ENCODE measurements at places on chromosomes 16 and 17. TPM values are rescaled to one million over a fixed set of nuclear protein-coding genes. Genes with fewer than 3 reads are reported as not detected.

Gene G6PC1
- total RNA-seq = not detected

Gene LPO
- total RNA-seq = not detected

Gene TCF25
- total RNA-seq = 187 TPM

Gene UBE2Z
- total RNA-seq = 54.3 TPM

Gene SHISA6
- total RNA-seq = not detected

Gene FBXO39
- total RNA-seq = 0.56 TPM

Gene SPATA20
- total RNA-seq = 41.0 TPM

Gene SLC35G6
- total RNA-seq = not detected

Gene FA2H
- total RNA-seq = not detected

Gene SPECC1
- total RNA-seq = 5.4 TPM

Gene TSNAXIP1
- 0.90 TPM for total RNA-seq

Gene TMEM114
- not detected for total RNA-seq

Gene SLFN14
- total RNA-seq = not detected

Gene KCNG4
- not detected for total RNA-seq

Gene CCL17
- not detected for total RNA-seq

Gene MFSD6L
- total RNA-seq = not detected

Gene SLC47A1
- total RNA-seq = 3.4 TPM

Gene TAT
- not detected for total RNA-seq

Gene TEKT1
- total RNA-seq = not detected

Gene IGSF6
- not detected for total RNA-seq

Gene TMEM11
- 18.3 TPM for total RNA-seq

Gene KRTAP4-12
- not detected for total RNA-seq

Gene AURKB
- 35.2 TPM for total RNA-seq

Gene OR1E2
- not detected for total RNA-seq

Gene KRT31
- total RNA-seq = not detected

Gene FBXL16
- 0.18 TPM for total RNA-seq

Gene MYLK3
- total RNA-seq = 0.27 TPM

Gene ZNF385C
- not detected for total RNA-seq

Gene PPP1R27
- not detected for total RNA-seq

Gene CCL7
- total RNA-seq = not detected

Gene CCL1
- 0.09 TPM for total RNA-seq

Gene KRT27
- total RNA-seq = not detected

Gene ADORA2B
- total RNA-seq = 12.5 TPM

Gene ZC3H18
- 13.9 TPM for total RNA-seq

Gene TP53TG3D
- not detected for total RNA-seq

Gene ICAM2
- total RNA-seq = 500 TPM

Gene VASN
- total RNA-seq = 4.0 TPM

Gene UBALD1
- 4.9 TPM for total RNA-seq
